Lung (tissue), 17 donors: ENCODE measurements at places on chromosomes 3 and 15. TPM values are rescaled to one million over a fixed set of nuclear protein-coding genes. Genes with fewer than 3 reads are reported as not detected.

Gene UTS2B
- total RNA-seq: 2.4 TPM

Gene CADM2
- 3.3 TPM for total RNA-seq

Gene CCDC13
- 7.6 TPM for total RNA-seq

Gene SI
- total RNA-seq: not detected

Gene SH2D7
- not detected for total RNA-seq

Gene ROPN1
- total RNA-seq: not detected

Gene SLC9C1
- total RNA-seq: 0.28 TPM

Gene GOLGA8G
- total RNA-seq: not detected

Gene PGBD4
- total RNA-seq: 1.5 TPM

Gene SLC9A9
- total RNA-seq: 66.3 TPM

Gene TMEM207
- not detected for total RNA-seq

Gene MME
- total RNA-seq: 41.0 TPM

DNA sequence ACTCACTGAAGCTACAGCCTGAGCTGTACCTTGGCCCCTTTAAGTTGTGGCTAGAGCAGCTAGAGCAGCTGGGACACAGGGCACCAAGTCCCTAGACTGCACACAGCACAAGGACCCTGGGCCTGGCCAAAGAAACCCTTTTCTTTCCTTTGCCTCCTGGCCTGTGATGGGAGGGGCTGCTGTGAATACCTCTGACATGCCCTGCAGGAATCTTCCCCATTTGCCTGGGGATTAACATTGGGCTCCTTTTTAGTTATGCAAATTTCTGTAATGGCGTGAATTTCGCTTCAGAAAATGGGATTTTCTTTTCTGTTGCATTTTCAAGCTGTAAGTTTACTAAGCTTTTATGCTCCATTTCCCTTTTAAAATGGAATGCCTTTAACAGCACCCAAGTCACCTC, 611.2 kb upstream of the ARPP21 start:
- DNase-seq: no peak

DNA sequence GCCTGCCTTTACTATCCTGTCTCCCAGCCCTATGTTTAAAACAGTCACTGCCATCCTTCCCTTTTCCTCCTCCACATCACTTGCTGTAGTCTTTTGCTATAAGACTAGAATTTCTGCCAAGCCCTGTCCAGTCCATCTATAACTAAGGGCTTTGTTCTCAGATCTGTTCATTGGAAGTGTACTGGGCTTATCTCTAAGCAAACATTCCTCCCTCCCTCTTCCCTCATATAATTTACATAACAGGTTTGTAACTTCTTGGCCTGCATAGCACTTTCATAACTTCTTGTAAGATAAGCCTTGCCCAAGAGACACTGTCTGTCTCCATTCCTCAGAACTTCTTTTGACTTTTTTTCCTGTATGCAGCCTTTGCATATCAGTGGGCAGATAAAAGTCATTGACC, 16.7 kb downstream of the TPRG1 start:
- DNase-seq: no peak

GRCh38 chr3:194993896-194994295, 277.1 kb downstream of the XXYLT1 start:
- no peak for DNase-seq

GRCh38 chr3:58688574-58688973, 22.0 kb upstream of the FAM3D start:
- DNase-seq: peak; percentile 20

DNA sequence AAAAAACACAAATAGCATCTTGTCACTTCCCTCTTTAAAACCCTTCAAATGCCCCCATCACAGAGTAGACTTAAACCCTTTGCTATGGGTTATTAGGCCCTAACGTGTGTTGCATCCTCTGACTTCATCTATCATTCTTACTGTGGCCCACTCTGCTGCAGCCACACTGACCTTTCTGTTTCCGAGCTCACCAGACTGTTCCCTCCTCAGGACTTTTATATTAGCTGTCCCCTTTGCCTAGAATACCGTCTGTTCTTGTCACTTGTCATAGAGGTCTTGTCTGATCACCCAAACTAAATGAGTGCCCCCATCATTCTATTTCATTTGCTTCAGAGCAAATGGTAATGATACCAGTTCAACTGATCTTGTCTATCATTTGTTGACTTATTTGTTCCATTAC, 877 bp upstream of the FEM1B start:
- peak; percentile 25 for DNase-seq

DNA sequence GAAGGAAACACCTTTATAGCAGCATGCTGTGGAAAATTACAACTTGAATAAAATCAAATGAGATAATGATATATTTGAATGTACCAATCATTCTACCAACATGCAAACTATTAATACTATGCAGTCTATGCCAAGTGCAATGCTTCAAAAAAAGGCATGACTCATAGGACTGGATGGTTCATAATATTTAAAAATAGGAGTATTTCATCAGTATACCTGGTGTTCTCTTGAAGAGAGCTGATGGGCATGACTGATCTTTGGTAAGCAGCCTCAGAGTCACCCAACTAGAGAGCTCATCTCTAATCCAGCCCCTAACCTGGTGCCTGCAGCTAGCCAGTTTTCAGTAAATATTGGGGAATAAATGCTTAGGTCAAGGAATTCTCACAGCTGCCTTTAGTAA, 434.7 kb upstream of the ARRDC4 start:
- DNase-seq: no peak

GRCh38 chr3:153290268-153291015, 128.4 kb downstream of the RAP2B start:
- peak; percentile 50 for DNase-seq

DNA sequence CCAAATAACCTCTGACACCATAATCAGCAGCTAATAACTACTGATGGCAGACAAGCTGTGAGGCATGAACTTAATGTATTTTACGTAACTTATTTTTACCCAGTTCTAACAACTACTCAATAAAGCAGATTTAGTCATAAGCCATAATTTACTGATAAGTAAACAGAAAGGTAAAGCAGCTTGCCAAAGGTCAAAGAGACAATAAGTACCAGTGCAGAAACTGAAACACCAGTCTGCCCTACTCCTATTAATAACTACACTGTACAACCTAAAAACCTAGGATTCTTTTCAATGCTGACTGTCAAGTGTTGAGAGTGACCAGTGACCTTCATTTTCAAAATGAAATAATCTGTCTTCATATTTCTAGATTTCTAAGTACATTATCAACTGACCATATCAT, 152.2 kb downstream of the NR2E3 start:
- no peak for DNase-seq

- DNase-seq: no peak
These were observed 63.5 kb downstream of the FNDC3B start for GRCh38 chr3:172102883-172103310.

GRCh38 chr3:194396539-194396858, 2.6 kb downstream of the GP5 start:
- DNase-seq: no peak

DNA sequence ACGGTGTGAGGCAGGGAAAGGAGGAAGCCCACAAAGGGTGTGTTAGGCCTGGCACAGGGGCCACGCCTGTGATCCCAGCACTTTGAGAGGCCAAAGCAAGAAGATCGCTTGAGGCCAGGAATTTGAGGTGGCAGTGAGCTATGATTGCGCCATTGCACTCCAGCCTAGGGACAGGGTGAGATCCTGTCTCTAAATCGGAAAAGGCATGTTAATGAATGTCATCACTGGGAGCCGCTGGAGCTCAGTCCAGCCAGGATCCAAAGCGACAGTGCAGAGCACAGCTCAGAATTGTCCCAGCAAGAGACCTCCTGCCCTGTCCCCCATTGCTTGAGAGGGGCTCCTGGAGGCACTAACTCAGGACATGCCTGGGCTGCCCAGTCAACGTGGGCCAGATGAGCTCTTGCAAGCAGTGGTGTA, 15.0 kb upstream of the FBLN2 start:
- no peak for DNase-seq

- no peak for DNase-seq
These were observed 2.4 kb upstream of the CGNL1 start for GRCh38 chr15:57373882-57374276.

DNA sequence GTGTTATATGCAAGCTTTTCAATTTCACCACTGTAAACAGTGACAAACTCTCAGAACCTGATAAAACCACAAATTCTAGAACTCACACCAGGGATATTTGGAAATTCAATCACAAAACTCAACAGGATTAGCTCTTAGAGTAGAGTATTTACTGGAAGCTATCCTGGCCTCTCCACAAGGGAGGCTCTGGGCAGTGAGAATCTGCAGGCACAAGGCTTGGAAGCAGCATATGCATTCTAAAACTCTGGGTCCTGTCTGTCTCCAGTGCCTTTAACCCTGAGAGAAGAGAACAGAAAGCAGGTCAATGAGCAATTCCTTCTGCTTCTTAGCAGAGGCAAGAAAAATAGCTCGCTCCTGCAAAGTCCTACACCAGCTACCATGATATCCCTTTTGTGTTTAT, 23.4 kb downstream of the PLSCR4 start:
- DNase-seq: peak; percentile 29

DNA sequence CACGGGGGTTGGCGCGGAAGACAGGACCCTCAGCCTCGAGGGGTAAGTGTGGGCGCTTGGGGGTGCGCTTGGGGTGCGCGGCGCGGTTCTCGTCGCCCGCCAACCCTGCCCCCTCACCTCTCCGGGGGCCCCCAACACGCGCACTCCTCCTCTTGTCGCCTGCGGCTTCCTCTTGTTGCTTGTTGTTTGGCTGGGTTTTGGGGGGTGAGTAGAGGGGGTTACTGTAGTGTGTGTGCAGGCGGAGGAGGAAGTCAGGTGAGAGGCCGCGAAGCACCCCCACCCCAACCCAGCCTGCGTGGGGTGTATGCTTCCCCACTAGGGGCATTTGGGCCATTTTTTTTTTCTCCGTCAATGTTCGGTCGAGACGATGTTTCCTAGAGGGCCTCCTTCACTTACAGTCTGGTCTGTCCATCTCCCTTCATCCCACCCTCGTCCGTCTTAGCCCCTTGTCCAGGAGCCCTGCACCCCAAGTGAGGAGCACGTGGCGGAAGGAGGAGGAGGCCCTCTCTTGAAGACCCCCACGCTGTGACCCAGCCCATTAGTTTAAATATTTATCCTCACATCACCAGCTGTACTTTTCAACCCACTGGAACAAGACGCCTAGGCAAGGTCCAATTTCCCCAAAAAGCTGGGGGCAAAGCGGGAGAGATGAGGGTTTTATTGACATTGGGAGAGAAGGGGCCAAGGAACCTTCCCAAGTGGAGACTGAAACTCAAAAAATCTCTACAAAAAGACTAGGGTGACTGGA, 20.4 kb upstream of the SATB1 start:
- DNase-seq: peak; percentile 28

- DNase-seq: no peak
These were observed 60.0 kb upstream of the DCBLD2 start for GRCh38 chr3:98961161-98962155.

DNA sequence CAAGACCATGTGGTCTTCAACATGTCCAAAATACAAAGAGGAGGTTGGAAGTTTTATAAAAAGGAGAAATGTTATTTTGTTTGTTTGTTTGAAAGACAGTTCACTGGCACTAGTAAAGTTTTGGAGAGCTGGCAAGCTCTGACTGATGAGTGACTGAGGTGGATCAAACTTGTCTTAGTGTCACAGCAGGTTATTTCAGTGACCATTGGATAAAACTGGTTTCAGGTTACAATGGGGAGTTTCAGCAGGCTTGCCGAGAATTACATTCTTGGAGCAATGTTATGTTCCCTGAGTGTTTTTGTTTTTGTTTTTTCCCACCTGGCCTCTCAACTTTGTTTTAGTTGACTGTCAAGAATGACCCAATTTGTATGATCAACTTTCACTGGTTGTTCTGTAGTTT, 414.5 kb upstream of the ARHGEF26 start:
- no peak for DNase-seq

DNA sequence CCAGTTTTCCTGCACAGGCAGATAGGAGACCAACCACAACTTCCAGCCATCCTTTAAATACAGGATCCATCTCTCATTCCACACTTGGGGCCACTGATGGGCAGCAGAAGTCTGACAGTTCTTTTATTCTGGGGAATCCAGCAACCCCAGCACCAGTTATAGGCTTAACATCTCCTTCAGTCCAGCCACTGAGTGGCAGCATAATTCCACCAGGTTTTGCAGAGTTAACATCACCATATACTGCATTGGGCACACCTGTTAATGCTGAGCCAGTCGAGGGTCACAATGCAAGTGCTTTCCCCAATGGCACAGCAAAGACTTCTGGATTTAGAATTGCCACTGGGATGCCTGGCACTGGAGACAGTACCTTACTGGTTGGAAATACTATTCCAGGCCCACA, 2.9 kb downstream of the NPAP1 start:
- no peak for DNase-seq

DNA sequence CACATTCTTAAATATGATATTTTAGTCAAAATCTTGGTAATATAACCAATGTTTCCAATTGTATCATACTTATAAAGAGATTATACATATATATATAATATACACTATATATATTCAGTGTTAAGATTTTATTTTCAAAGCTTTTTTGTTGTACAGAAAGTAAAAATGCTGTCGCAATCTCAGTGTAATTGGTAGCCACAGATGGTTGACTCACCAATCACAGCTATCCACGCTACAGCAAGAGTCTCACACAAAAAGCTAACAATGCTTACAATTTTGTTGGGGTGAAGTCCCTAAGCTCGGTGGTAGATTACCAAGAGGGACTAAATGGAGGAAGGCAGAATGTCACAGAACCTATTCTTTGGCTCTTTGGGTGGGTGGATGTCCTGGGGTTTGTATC, 16.9 kb upstream of the CFAP161 start:
- no peak for DNase-seq

- DNase-seq: no peak
These were observed 998.6 kb upstream of the CFAP20DC start for GRCh38 chr3:60048447-60048848.

DNA sequence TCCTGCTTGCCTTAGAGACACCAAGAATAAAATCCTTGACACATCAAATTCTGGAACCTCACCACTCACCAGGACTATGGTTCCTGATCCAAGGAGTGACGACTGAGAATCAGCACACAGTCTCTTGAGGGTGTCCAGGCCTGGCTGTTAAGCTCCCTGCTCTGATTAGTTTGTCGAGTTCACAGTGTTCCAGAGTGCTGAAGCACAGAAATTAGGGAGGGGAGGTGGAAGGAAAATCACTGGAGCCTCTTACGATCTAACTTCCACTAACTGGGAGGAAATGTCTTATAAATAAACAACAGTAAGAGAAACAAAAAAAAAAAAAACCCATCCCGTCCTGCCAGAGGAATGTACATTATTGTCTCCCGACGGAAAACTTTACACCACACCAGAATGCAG, 330.2 kb downstream of the TIGIT start:
- DNase-seq: peak; percentile 15

DNA sequence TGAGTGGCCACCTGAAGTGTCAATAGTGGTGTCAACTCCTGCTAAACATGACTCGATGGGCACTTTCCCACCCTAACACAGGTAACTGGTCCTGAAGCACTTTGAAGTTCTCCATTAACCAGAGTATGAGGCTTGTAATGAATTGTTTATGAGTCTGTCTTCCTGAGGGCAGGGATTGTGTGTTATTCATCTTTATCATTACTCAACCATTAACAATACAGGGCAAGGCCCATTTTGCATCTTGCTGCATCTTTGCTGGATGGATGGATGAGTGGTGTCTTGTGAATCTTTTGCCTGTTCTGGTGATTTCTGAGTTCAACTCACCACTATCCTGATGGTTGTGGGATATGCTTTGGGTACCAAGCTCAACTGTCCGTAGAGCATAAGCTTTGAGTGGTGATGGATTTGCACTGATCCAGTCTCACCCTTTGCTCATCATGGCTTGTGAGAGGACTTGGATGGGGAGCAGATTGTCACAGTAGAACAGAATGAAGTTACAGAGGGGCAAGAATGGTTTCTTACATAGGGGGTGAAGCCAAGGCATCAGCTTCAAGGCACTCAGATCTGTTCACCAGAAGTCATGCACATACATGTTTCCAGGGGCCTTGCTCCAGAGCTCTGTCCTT, 22.3 kb upstream of the EPB42 start:
- DNase-seq: no peak

GRCh38 chr15:96381463-96381862, 51.0 kb downstream of the NR2F2 start:
- peak; percentile 27 for DNase-seq
